ENCODE measurements at places on chromosomes 16 and 17. TPM values are rescaled to one million over a fixed set of nuclear protein-coding genes. Genes with fewer than 3 reads are reported as not detected.

Gene CACNA1G
- 0.32 TPM for total RNA-seq

Gene CHST4
- not detected for total RNA-seq

Gene CCL7
- not detected for total RNA-seq

Gene OR1A2
- total RNA-seq: not detected

Gene COX6A2
- total RNA-seq: not detected

Gene MYO15B
- 3.9 TPM for total RNA-seq

Gene CSH2
- not detected for total RNA-seq

Gene PYY
- not detected for total RNA-seq

Gene MRC2
- total RNA-seq: 210 TPM

Gene MMP28
- 1.4 TPM for total RNA-seq

Gene KRTAP4-6
- total RNA-seq: not detected

Gene PRSS22
- not detected for total RNA-seq

Gene TBC1D3L
- 2.4 TPM for total RNA-seq

Data from bronchial smooth muscle cell (primary cell).